Stimulated activated CD8-positive, alpha-beta memory T cell treated with anti-CD3 and anti-CD28 coated beads, Interleukin-7, amount 100 ng/mL, for 48 hours (primary cell): ENCODE measurements at places on chromosomes 13 and 19.

- no peak for DNase-seq
Observed at GRCh38 chr19:29680937-29681336, 15.7 kb downstream of the PLEKHF1 start.

DNA sequence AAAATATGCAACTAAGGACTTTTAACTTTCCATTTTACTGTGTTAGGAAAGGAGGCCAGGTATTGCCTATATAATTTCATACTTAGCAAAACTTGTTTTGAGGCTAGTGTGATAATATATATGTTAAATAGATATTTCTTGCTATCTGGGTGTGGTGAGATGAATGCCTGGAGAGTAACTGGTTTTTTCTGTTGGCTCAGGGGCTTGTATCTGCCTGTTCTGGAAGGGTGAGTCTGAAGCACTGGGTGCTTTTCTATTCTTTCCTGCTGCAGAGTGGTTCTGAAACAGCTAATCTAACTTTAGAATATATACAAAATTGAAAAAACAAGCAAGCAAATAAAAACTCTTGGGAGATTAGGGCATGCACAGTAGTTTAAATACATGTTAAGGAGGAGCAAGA is 64.6 kb upstream of the MYCBP2 start:
- DNase-seq = no peak

DNA sequence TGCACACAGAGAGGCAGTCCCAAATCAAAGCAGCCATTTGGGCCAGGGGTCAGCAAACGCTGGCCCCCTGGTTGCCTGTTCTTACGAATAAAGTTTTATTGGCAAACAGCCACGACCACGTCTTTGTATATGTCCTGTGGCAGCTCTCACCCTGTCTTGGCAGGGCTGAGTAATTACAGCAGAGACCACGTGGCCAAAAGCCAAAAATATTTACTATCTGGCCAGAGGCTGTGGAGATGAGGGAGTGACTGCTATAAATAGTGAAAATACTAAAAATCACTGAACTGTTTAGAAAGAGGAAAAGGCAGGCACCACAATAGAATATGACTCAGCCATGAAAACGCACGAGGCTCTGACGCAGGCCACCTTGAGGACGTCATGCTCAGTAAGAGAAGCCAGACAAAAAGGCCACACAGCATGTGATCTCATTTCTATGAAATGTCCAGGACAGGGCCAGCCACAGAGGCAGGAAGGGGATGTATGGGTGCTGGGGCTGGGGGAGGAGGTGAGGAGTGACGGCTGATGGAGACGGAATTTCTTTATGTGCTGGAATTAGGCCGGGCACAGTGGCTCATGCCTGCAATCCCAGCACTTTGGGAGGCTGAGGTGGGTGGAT is 29.4 kb downstream of the SMIM24 start:
- no peak for DNase-seq

- no peak for DNase-seq
Observed at GRCh38 chr19:18086590-18087138, at the start of gene IL12RB1. Gene IL12RB1 (minus strand): TSS chr19:18086934. CDS start chr19:18086823, 111 bp downstream.
